ENCODE measurements at places on chromosomes 7 and 10. TPM values are rescaled to one million over a fixed set of nuclear protein-coding genes. Genes with fewer than 3 reads are reported as not detected.

GRCh38 chr10:29166713-29167112, 122.2 kb upstream of the LYZL1 start:
- no peak for DNase-seq

GRCh38 chr7:90994601-90995000, 269.6 kb upstream of the FZD1 start:
- no peak for DNase-seq

DNA sequence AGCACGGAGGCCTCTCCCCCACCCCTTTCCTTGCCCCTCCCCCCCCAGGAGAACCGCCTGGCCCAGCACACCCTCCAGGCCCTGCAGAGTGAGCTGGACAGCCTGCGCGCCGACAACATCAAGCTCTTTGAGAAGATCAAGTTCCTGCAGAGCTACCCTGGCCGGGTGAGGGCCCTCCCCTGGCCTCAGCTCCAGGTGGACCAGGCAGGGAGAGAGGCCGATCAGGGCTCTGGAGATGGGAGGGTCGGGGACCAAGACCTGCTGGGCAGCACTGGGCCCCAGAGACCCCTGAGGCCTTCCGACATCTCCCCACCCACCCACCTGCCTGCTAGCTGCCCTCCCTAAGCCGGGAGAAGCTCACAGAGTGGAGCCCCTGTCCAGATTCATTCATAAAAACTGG, 8.8 kb upstream of the SH2B2 start:
- no peak for DNase-seq

- DNase-seq: no peak
Observed at GRCh38 chr7:91603707-91604106, 276.8 kb downstream of the MTERF1 start.

The SCRN1 gene
- total RNA-seq: 60.2 TPM

Measured in mucosa of descending colon (tissue), 3 donors.